Activated naive CD4-positive, alpha-beta T cell treated with anti-CD3 and anti-CD28 coated beads, Interleukin-2, amount 10 ng/mL, durations not matched to agents 5 hours and 36 hours (primary cell): ENCODE measurements at places on chromosomes 1 and 21. TPM values are rescaled to one million over a fixed set of nuclear protein-coding genes. Genes with fewer than 3 reads are reported as not detected.

Gene FAM177B
- total RNA-seq: not detected

Gene MROH9
- total RNA-seq: not detected

Gene SMCP
- not detected for total RNA-seq

Gene MOB3C
- total RNA-seq: 22.3 TPM

Gene NUAK2
- total RNA-seq: 19.2 TPM

Gene KTI12
- 12.4 TPM for total RNA-seq

Gene WNT9A
- 0.33 TPM for total RNA-seq

Gene SLC1A7
- not detected for total RNA-seq

Gene ACTL8
- not detected for total RNA-seq

Gene PTGER3
- 0.15 TPM for total RNA-seq

Gene ST6GALNAC3
- 0.38 TPM for total RNA-seq

Gene PAX7
- not detected for total RNA-seq

Gene SAMD13
- total RNA-seq: 0.40 TPM

Gene LRRC39
- 0.82 TPM for total RNA-seq

Gene LCE1A
- not detected for total RNA-seq

Gene PLA2G2F
- total RNA-seq: not detected

Gene SEC16B
- total RNA-seq: not detected
